Endothelial cell of coronary artery (primary cell): ENCODE measurements at places on chromosomes 3 and 15. TPM values are rescaled to one million over a fixed set of nuclear protein-coding genes. Genes with fewer than 3 reads are reported as not detected.

Gene CCNB2
- 15.2 and 33.4 TPM in 2 replicates for total RNA-seq

Gene CP
- 0.28 TPM in 1 of 2 replicates, not detected in the other for total RNA-seq

Gene CCR4
- total RNA-seq = 0.09 TPM in 2 replicates

Gene CD80
- total RNA-seq = not detected in 2 replicates

Gene SLC7A14
- 1.6 and 11.0 TPM in 2 replicates for total RNA-seq

Gene LRRC2
- under 0.01 and 0.09 TPM in 2 replicates for total RNA-seq

Gene AGBL1
- not detected in 2 replicates for total RNA-seq

Gene DOCK3
- total RNA-seq = under 0.01 TPM in 2 replicates

Gene CGNL1
- total RNA-seq = 20.9 and 28.3 TPM in 2 replicates

Gene PODXL2
- 3.8 and 5.9 TPM in 2 replicates for total RNA-seq

Gene STRA6
- total RNA-seq = 0.85 TPM in 1 of 2 replicates, not detected in the other

Gene INKA1
- 18.9 and 23.4 TPM in 2 replicates for total RNA-seq

Gene PRSS50
- not detected in 2 replicates for total RNA-seq

Gene TTC21A
- 1.7 and 1.8 TPM in 2 replicates for total RNA-seq

Gene FSIP1
- 0.63 and 0.75 TPM in 2 replicates for total RNA-seq

Gene DPPA4
- not detected in 2 replicates for total RNA-seq
